Activated CD4-positive, alpha-beta T cell treated with anti-CD3 and anti-CD28 coated beads, Interleukin-2, Interleukin-6, amounts not matched to agents 100 ng/mL and 50 ng/mL, durations not matched to agents 16 hours and 8 hours (primary cell): ENCODE measurements at places on chromosomes 12 and 14.

GRCh38 chr12:20259786-20260185 lies 108.6 kb upstream of the PDE3A start:
- DNase-seq = no peak

DNA sequence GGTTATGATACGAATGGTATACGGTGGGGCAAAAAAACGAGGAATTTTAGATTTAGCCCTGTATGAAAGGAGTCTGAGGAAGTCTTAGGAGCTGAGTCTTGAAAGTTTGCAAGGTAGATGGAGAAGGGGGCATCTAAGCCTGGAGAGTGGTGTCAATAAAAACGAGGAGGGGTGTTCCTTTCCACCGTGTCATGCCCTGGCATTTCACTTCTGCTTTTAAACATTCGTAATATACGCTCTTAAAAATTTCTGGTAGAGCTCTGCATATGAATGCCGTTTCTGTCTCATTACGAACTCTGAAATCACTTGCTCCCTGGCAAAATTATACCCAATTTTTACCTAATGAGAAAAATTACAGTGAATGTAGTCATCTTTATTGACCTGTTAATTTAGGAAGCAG lies 170.2 kb downstream of the ERC1 start:
- DNase-seq = no peak

DNA sequence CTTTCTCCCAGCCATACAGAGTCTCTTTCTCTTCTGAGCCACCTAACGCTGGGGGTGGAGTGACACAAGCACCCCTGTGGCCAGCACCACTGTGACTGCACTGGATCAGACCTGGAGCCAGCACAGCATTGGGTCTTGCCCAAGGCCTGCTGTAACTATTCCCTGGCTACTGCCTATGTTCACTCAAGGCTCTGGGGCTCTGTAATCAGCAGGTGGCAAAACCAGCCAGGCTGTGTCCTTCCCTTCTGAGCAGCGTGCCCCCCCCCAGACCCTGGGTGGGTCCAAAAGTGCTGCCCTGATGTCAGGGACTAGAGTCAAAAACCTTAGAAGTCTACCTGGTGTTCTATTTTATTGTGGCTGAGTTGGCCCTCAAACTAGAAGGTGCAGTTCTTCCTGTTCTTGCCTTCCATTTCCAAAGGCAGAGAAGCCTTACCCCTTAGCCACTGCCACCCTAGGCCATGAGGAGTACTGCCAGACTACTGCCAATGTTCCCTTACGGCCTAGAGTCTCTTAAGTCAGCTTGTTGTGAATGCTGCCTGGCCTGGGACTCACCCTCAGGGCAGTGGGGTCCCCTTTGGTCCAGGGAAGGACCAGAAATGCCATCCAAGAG lies 49.9 kb downstream of the PELI2 start:
- DNase-seq = no peak

DNA sequence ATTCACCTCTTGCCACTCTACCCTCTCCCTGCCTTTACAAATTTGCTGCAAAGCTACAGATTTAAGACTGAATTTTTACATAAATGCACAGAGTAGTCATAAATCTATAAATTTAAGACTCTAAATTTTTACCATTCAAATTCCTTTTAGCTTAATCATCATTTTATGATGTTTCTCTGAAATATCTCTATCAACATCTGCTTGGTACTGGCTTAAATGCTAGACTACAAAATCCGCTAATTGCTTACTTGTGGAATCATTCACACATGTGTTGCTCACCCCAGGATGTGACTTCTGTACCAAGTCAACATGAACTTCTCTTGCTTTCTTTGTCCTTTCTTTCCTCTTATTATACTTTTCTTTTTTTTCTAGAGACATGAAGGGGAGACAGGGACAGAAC lies 109.2 kb downstream of the GALC start:
- no peak for DNase-seq

DNA sequence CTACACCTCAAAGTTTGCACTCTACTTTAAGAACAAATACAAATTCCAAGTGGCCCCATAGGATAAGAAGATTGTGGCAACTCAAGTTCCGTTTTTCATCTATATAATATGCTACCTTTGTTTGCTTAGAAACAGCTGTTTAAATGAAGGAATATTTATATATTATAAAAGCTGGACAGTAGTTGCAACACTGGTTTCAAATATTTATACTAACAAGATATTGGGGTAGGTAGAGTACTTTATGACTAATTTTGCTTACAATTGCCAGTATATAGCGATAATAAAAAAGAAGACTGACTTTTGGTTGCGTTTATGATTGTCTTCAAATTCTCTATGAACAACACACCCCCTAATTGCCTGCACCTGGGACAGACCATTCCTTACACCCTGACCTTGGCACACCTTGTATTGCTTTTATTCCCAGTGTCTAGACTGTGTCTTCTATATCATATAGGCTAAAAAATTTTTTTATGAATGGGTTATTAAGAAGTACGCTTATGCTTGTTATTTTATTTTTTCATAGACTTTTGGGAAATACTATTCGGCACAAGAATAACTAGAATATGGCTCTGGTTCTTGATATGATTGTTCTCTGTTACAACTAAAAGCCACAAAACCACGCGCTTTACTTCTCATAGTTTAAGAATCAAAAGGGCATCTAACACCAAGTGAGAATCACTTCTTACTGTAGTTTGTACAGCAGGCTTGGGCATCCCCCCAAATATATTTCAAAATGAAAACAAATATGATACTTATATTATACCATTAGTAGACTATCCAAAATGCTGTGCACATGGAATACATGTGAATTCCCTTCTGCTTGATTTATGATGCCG lies 455.4 kb upstream of the DCN start:
- DNase-seq = no peak

- no peak for DNase-seq
These were observed 23.5 kb upstream of the OASL start for GRCh38 chr12:121062391-121063045.

DNA sequence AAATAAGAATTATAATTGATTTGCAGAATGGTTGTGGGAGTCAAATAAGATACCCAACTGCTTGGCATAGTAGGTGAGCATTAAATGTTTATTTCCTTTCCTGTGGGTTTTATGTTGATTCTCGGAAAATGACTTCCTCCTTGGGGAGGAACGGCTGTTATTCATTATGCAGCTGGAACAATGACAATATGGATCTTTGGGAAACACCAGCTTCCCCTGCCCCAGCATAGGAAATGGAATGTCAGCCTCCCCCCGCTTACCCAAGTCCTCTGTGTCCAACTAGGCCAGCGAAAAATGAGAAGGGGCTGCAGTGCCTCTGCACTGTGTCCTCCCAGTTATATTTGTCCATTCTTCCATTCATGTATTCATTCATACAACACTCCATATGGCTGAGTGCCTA lies 11.7 kb upstream of the CCDC177 start:
- DNase-seq = no peak

GRCh38 chr12:129629901-129630300 lies 273.9 kb downstream of the TMEM132D start:
- DNase-seq = no peak

DNA sequence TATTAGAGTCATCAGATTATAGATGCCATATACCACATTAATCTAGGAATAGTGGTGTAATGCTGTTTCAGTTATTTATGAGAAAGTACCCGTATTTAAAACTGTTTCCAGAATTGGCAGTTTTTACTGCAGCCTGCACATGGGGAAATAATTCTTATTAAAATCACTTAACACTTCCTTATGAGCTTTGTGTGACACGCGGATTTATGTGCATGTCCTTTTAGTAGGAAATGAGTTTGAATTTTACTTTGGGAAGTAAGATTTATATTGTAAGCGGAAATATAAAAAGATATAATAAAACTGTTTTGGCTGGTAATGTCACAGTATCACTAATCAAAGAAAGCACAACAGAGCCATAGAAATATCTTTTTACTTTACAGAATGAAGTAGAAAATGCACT lies 132.9 kb downstream of the TMEM117 start:
- DNase-seq = no peak

- peak; percentile 68 for DNase-seq
These were observed 5.1 kb downstream of the TBK1 start for GRCh38 chr12:64457032-64457431.

- DNase-seq = no peak
These were observed 198.6 kb downstream of the BCAT1 start for GRCh38 chr12:24750263-24750662.

- DNase-seq = no peak
These were observed 42.0 kb downstream of the EVL start for GRCh38 chr14:100107236-100107635.

DNA sequence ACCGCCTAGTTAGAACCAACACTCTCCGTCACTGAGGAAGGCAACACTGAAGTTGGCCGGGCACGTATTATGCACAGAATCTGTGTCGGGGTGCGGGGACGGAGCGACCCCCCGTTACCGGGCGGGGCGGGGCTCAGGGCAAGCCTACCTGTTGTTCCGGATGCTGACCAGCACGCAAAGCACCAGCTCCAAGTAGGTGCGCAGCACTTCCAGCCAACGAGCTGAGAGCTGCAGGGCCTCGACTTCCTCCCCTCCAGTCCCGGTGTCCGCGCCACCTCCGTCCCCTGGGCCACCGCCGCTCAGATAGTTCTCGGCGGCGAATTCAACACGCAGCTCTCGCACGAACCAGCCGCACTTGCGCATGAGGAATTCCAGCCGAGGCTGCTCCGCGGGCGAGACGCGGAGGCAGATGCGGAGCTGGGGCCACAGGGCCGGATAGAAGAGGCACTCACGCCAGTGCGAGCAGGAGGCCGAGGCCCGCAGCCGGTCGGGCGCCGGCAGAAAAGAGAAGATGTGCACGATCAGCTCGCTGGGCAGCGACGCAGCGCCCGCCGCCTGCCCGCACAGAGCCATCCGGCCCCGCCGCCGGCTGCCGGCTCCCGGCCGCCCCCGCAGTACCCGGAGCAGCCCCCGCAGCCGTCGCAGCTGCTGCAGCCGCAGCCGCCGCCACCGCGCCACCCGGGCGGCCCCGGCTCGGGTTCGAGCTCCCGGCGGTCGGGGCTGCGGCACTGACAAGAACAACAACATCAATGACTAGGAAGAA lies 636 bp downstream of the FBXO33 start:
- peak; percentile 56 for DNase-seq

GRCh38 chr14:77230914-77231313 lies 40.1 kb downstream of the NGB start:
- DNase-seq = no peak

- DNase-seq = no peak
These were observed 449.6 kb upstream of the CCDC196 start for GRCh38 chr14:66036547-66036946.

DNA sequence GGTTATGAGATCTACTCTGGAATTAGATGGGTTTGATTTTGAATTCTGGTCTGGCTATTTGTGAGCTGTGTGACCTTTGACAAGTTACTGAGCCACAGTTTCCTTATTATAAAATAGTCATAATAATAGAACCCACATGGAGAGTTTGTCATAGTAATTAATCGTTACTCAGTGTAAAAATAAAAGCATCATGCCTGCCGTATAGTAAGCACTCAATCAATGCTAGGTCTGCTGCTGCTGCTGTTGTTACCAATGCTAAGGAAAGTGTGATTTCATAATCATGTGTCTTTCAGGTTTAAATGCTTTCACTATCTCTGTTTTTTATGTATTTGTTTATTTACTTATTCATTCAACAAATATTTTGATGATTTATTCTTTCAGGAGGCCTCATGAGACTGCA lies 539.9 kb upstream of the SEL1L start:
- DNase-seq = no peak

DNA sequence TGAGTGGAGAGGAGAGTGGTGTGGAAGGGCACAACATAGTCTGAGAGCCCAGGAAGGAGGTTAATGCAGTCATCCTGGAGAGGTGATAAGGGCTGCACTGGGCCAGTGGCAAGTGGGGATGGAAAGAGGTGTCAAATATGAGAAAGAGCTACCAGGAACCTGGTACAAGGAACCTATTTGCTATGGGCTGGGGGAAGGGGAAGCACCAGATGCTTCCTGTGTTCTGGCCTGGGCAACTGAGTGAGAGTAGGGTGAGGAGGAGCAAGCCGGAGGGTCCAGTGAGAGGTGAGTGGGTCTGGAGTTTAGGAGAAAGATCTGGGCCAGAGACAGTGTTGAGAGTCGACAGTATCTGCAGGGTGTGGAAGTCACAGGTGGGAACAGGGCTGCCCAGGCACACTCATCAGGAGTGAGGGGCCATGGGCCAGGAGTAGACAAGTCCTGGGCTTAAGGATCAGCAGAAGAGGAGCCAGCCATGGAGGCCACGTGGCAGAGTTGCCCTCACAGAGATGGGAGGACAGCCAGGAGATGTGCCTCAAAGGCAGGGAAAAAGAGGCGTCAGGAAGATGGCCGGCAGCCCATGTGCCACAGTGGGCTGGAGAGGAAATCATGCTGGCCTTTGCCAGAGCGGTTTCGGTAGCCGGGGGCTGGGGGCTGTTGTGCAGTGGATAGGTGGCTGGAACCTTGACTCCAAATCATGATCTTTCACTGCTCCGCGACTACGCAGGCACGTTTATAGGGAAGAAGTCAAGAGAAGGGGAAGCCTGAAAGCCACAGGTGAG lies 2.9 kb upstream of the AQP6 start:
- no peak for DNase-seq

DNA sequence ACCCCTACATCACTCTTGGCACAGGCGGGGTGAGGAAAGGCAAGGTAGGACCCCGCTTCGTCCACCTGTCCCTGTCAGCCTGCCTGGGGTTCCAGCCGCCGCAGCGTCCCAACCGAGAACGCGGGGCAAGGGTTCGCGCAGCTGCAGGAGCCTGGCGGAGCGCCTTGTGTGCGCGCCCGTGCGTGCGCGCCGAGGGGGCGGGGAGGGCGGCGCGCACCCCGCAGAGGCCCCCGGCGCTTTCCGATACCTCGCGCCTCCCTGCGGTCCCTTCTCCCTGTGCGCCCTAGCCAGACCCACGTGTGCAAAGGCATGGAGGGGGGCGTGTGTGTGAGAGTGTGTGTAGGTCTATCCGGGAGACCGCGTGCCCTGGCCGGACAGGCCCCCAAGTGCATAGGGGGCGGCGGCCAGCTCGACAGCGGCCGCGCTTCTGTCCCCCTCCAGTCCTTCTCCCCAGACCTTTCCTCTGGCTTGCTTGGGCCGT lies 122.4 kb downstream of the TSPAN9 start:
- no peak for DNase-seq
